ENCODE measurements at places on chromosomes 16 and 17.

DNA sequence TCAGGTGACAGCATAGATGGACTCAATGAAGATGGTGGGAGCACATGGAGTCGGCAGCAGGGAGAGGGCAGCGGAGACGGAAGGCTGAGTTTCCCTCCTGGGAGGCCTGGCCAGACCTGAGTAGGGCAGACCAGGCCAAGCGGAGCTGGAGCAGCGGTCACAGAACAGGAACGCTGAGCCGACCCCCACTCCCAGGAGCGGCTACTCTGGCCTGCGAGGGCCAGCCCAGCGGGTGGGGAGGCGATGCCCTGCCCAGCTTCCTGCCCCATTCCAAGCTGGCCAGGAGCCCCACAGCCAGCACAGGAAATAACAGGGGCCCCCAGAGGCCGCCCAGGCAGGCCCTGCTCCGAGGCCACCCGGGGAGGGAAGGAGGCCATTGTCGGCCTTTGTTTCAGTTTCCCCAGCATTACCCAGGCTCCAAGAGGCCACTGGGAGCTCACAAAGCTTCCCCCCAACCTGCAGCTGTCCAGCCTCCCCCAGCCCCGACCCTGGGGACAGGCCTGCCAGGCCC, 79.8 kb downstream of the ZNF423 start:
- no peak for DNase-seq

GRCh38 chr16:14347706-14348105, 276.6 kb downstream of the MRTFB start:
- DNase-seq, result no peak

GRCh38 chr17:7097940-7098339, 16.7 kb downstream of the ASGR2 start:
- DNase-seq, result no peak

- DNase-seq, result no peak
Measured at GRCh38 chr16:2774161-2774891, 2.8 kb downstream of the ELOB start.

- no peak for DNase-seq
Measured at GRCh38 chr16:64857411-64857810, 264.5 kb downstream of the CDH11 start.

GRCh38 chr16:86886651-86887050, 308.3 kb downstream of the FOXL1 start:
- DNase-seq, result no peak

DNA sequence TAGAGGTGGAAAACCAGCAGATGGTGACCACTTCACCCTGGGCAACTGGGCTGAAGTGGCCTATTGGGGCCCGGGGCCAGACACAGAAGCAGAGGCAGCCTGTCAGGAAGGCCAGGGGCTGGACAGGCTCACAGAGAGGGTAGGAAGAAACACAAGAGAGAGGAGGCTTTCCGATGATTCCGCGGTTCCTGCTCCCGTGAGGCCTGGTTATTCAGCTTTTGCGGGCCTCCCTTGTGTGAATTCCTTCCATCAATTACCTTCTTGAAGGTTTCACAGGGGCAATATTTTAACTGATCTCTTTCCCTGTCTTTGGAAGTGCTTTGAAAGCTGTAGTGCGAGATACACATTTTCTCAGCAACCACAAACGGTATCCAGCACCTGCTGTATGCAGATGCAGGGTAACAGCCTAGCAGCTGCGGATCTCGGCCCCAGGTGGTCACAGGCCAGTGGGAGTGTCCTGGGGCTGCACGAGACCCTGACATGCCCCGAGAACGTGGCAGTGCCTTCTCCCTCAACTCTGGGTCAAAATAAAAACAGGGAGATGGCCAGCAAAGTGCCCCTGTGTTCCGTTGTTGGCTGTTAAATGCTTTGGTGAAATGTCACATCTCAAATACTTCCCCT, 11.6 kb upstream of the CMIP start:
- DNase-seq, result no peak

DNA sequence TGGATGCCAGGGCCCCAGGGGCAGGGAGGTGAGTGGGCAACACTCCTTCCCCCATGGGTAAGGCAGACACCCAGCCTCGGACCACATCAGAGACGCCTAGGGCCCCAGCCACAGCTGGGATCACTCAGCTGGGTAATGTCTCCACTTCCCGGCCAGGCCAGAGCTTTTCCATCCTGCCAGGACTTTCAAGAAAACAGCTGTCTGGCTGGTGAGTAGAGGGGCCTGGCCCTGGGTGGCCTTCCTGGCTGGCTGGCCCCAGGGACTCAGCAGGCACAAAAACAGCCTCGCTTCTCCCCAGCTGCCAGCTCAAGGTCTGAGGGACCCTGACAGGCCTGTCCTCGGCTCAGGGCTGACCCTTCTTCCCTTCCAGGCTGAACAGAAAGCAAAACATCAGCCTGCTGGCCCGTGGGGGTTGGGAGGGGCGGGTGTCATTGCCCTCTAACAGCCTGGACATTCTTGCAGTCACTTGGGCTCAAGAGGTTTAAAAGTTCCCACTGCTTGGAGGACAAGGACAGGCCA, 45.3 kb upstream of the JPH3 start:
- DNase-seq, result no peak

GRCh38 chr17:73359987-73360410, 48.2 kb upstream of the CDC42EP4 start:
- no peak for DNase-seq

- no peak for DNase-seq
Measured at GRCh38 chr16:5895976-5896375, 798.4 kb upstream of the EEF2KMT start.

DNA sequence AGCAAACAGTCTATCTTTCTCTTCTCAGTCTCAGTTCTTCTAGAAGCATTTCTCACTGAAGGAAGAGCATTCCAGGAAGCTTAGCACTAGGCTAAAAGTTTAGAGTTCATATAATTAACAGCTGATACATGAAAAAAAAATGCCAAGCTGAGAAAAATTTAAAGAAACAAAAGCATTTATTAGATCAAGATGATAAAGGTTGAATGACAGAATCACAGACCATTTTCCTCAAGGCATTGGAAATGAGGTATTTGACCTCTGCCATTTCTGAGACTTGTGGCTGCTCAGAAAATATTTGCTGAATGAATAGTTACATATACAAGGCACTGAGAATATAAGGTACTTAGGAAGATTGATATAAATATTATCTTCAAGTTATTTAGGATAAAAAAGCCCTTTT, 901.6 kb upstream of the GOT2 start:
- no peak for DNase-seq

GRCh38 chr16:58792188-58792587, 58.1 kb upstream of the GOT2 start:
- DNase-seq, result no peak

DNA sequence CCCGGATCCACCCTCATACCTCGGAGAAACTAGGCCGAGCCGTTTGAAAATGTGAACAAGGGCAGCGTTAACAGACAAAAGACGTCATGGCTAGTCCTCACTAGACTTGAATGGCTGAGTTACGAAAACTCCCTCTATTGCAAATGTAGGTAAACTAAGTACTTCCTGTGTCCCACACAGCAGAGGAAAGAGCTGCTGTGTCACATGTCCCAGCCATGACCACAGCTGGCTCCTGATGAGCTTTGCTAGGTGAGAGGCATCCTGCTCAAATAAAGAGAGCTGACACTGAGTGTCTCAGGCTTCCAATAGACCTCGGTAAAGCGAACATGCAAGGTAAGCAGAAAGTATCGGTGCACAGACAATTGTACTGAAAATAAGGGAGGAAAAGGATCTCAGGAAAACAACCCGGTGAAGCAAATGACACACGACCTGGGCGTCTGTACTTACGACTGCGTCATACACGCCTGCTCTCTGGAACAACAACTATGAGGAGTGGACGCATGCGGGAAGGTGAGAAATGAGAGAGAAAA, 26.0 kb downstream of the TMEM204 start:
- no peak for DNase-seq

GRCh38 chr16:70577256-70577698, 53.7 kb downstream of the SF3B3 start:
- no peak for DNase-seq

GRCh38 chr16:75644240-75645012, 3.0 kb downstream of the KARS1 start:
- no peak for DNase-seq

DNA sequence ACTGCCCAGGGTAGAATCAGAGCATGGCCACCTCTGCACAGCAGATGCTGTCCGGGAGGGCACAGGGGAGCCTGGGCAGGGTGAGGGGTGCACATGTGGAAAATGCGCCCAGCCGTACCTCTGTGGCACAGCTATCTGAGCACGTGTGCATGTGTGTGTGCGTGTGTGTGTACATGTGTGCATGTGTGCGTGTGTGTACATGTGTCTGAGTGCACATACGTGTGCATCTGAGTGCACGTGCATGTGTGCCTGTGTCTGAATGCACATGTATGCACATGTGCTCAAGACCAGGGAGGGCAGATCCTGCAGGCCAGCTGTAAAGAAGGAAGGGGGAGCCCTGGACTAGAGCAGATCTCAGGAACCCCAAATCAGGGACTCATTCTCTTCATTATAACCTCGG, 37.3 kb upstream of the ENPP7 start:
- DNase-seq, result no peak

DNA sequence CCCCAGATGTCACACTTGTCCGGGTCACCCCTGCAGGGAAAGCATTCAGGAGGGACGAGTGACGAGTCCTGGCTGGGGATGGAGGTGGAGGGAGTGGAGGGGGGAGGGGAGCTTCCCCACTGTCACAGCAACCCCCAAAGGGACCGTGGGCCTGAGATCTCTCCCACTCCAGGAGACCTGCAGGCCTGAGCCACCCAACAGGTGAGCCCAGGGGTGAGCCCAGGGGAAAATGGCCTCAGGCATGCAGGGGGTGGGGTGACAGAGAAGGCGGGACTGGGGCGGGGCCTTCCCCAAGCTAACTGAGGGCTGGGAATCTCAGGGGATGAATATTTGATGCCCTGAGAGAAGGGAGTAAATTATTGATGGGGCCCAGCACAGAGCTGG, 2.4 kb downstream of the USH1G start:
- DNase-seq, result no peak

GRCh38 chr17:77527409-77527808, 386.6 kb downstream of the SEC14L1 start:
- no peak for DNase-seq

DNA sequence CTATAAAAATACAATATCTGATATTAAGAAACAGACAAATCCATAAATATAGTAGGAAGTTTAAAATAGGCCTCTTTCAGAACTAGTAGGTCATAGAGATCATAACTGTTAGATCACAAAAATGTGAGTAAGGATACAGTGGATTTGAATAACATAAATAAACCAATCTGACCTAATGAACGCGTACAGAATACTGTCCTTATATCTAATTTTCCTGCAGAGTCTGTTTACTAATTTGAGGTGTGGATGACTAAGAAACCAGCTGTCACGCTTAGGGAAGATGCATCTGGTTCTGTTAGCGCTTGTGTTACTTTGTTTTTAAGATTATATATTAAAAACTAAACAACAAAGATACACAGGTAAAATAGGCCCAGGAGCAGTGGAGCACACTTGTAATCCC, 14.8 kb downstream of the CPD start:
- DNase-seq, result no peak

- no peak for DNase-seq
Measured at GRCh38 chr16:24851700-24852099, 5.9 kb downstream of the SLC5A11 start.

DNA sequence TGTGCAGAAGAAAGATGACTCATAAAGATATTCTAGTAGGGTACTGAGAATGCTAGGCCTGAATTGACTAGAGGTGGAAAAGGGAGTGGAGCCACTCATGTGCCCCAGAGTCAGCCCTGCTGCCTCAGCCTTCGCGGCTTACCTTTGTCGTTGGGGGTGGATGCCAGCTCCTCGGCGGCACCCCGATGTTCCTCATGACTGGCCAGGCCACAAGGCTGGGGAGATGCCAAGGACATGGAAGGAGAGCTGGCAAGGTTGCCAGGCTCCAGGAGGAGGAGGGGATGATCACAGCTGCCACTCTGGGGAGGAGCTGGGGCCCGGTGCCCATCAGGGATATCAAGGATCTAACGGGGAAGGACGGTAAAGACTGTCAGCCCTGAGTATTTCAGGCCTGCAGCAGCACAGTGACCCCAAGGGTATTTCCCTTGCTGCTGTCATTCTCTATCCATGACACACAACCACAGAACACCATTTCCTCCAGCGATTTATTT, 9.7 kb upstream of the SLC35B1 start:
- DNase-seq, result no peak

DNA sequence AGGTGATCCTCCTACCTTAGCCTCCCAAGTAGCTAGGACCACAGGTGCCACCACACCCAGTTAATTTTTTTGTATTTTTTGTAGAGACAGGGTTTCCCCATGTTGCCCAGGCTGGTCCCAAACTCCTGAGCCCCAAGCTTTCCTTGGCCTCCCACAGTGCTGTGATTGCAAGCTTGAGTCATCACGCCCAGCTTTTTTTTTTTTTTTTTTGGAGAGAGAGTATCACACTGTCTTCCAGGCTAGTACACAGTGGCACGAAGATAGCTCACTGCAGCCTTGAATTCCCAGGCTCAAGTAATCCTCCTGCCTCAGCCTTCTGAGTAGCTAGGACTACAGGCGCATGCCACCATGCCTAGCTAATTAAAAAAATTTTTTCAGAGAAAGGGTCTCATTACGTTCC, 27.2 kb downstream of the HEATR9 start:
- DNase-seq, result no peak

- DNase-seq, result no peak
Measured at GRCh38 chr16:68356249-68356918, 45.6 kb downstream of the PRMT7 start.

GRCh38 chr16:60060731-60061130, 1326.6 kb upstream of the GOT2 start:
- no peak for DNase-seq

DNA sequence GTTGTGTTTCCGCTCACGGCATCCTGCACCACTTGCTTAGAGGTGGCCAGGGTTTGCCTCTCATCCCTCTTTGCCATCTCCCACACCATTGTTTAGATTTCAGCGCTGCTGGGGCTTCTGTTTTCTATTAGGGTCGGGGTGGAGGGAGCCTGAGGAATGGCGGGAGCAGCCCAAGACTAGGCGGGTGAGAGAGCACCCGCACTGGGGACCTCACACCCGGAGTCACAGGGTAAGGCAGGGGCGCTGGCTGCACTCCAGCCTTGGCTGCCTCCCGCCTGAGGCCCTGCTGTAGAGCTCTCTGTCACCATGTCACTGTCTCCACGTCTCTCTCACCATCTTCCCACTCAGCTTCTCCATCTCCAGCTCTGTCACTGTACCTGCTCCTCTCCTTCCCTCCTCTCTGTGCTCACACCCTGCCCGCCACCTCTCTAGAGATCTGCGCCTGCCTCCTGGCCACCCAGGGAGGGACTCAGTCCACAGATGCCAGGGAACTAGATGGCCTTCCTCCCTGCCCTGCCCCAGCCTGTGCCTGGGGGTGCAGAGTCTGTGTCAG, 32.8 kb upstream of the ABCC3 start:
- no peak for DNase-seq

DNA sequence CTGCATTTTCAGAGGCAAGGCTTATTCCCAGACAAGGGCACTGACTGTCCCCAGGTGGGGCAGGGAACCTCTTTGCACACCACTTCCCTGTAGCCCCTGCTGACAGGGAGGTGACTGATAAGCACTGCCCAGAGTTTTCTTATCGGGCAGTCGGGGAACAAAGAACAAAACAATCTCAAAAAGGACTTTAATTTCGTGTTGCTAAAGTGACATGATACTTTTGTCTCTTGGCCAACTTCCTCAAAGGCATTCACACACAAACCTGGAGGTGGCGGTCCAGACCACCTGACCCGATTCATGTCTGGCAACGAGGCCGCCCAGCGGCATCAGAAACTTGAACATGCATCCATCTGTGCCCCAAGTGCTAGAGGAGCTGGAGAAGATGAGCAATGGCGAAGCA, 28.9 kb downstream of the ZDHHC7 start:
- DNase-seq, result no peak

GRCh38 chr17:29003289-29003688, 2.5 kb downstream of the SEZ6 start:
- DNase-seq, result no peak
